ENCODE measurements at places on chromosomes 3 and 15. TPM values are rescaled to one million over a fixed set of nuclear protein-coding genes. Genes with fewer than 3 reads are reported as not detected.

ATP13A5 gene
- not detected for polyA plus RNA-seq

GRAMD2A gene
- 0.37 TPM for polyA plus RNA-seq

CADPS gene
- polyA plus RNA-seq, result 1.4 TPM

ACKR4 gene
- polyA plus RNA-seq, result 1.8 TPM

TNNC1 gene
- polyA plus RNA-seq, result 4.9 TPM

LIPH gene
- polyA plus RNA-seq, result 15.1 TPM

CAND2 gene
- polyA plus RNA-seq, result 1.1 TPM

RBP2 gene
- polyA plus RNA-seq, result 2.9 TPM

CACNA1D gene
- 0.61 TPM for polyA plus RNA-seq

DNA sequence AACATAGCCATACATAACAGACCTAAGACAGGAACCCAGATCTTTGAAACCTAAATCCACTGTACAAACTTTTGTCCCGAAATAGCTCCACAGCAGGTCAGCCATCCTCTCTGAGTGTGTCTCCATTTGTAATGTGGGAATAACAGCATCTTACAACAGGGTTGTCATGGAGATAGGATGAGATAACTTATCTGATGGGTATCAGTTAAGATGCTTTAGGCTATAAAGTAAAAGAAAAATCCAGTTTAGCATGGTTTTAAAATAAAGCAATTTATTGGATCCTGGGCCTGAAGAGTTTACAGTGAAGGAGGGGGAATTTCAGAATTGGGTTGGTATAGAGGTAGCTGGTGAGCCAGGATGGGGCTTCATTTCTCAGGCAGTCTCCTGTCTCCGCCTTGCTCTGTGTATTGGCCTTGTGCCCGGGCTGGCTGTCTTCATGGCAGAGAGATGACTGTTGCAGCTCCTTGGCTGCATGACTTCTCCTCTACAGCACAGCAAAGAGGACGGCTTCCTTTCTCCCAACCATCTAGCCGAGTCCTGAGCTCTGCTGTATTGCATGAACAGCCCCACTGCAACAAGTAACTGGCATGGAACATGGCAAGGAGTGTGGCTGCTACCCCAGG, 131.9 kb upstream of the PROK2 start:
- H3K27me3 ChIP-seq, result no peaks in the 10 kb centered on the region
- no peak overlapping the region for H3K4me3 ChIP-seq
- no peaks in the 10 kb centered on the region for H3K4me1 ChIP-seq
- H3K36me3 ChIP-seq, result no peaks in the 10 kb centered on the region
- no peak for DNase-seq

- no peaks in the 10 kb centered on the region for H3K4me1 ChIP-seq
- DNase-seq, result no peak
- H3K27me3 ChIP-seq, result no peaks in the 10 kb centered on the region
Observed at GRCh38 chr3:13835246-13835645, 44.6 kb downstream of the WNT7A start.

GRCh38 chr15:63190769-63191649, 1.6 kb downstream of the RAB8B start:
- H3K27me3 ChIP-seq, result no peaks in the 10 kb centered on the region
- H3K36me3 ChIP-seq, result no peaks in the 10 kb centered on the region
- peak overlapping the region; percentile 66 for H3K4me3 ChIP-seq
- peak overlapping the region; percentile 83 for H3K27ac ChIP-seq

- peak; percentile 48 for DNase-seq
- no peak overlapping the region for H3K4me3 ChIP-seq
- peak overlapping the region; percentile 73 for H3K27ac ChIP-seq
- H3K36me3 ChIP-seq, result no peaks in the 10 kb centered on the region
Observed at GRCh38 chr3:11514191-11514821, 129.4 kb downstream of the VGLL4 start.

DNA sequence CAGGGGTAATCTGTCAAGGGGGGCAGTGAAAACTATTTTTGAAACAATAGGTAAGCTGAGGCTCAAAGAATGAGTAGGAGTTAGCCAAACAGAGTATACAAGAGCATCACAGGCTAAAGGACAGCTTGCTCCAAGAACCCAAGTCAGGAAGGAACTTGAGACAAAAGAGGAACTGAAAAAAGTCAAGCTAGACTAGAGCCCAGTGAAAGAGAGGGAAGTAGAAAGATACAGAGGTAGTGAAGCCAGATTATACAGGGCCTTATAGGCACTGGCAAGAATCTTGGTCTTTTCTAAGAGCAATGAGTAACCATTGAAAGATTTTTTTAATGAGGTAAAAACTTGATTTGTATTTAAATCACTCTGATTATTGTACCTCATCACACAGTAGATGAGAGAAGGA, 69.9 kb downstream of the FILIP1L start:
- no peaks in the 10 kb centered on the region for H3K36me3 ChIP-seq
- H3K4me1 ChIP-seq, result peaks cover 71% of the 10 kb centered on the region
- H3K4me3 ChIP-seq, result no peak overlapping the region

DNA sequence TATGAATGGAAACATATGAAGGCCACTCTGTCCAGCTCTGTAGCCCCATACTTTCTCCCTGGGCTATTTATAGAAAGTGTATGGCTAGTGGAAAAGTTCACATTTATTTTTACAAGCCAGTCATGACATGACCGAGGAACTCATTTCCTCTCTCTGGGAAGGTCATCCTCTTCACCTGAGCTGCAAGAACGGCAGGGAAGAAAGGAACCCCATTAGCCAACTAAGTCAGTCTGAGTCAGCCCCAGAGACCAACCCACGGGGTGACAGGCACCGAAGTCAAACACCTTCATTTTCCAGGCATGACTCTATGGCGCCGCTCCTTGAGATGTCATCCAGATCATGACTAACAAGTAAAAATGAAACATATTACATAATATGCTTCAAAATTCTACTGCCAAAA, 4.8 kb downstream of the PAQR9 start:
- H3K27ac ChIP-seq, result no peak overlapping the region
- no peak for DNase-seq
- H3K27me3 ChIP-seq, result peaks cover 79% of the 10 kb centered on the region
- peaks cover 10% of the 10 kb centered on the region for H3K4me1 ChIP-seq

DNA sequence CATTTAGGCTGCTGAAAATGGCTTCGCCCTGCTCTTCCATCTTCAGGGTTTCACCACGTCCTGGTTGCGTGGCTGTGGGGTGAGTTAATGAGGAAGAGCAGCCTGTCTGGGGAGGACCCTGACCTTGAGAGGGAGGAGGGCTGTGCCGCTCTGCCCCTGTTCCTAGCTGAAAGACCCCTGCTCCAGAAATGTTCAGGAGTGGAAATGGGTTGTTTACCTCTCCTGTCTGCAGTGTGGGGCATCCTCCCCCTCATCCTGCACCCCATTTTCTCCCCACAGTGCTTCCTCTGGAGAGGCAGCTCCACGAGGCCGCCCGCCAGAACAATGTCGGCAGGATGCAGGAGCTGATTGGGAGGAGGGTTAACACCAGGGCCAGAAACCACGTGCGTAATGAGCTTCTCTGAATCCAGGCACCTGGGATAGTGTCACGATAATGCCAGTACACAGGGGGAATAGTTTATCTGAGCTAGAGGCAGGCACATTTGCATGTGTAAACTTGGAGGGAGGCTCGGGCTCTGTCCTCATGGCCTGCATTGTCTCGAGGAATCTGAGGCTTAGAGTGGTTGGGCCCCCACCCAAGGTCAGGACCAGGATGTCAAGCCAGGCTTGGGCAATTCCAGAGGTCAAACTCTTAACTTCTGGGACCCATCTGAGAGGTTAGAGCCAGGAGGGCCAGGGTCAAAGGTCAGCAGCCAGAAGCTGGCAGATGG, 4.0 kb downstream of the ANKDD1A start:
- no peak overlapping the region for H3K27ac ChIP-seq
- peaks cover 19% of the 10 kb centered on the region for H3K4me1 ChIP-seq
- H3K36me3 ChIP-seq, result no peaks in the 10 kb centered on the region
- DNase-seq, result no peak
- no peaks in the 10 kb centered on the region for H3K27me3 ChIP-seq

DNA sequence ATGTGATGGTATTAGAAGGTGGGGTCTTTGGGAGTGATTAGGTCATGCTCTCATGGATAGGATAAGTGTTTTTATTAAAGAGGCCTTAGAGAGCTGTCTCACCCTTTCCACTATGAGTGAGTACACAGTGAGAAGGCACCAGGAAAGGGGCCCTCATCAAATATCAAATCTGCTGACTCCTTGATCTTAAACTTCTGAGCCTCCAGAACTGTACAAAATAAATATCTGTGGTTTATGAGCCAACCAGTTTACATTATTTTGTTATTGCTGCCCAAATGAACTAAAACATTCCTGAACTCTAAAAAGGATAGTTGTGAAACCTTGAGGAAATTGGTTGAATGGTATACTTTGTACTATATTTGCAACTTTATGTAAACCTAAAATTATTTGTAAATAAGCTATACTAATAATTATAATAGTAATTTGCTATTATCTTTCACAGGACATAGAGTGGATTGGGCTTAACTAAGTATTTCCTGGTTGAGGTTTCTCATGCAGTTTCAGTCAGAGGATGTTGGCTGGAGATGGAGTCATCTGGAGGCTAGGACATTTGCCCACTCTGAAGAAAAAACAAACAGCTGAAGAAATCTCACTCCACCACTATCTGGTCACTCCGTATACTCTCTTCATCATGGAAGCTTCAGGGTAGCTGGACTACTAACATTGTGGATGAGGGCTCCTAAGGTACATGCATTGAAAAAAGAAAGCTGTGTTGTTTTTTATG, 1068.6 kb upstream of the CADM2 start:
- H3K27ac ChIP-seq, result no peak overlapping the region
- H3K4me1 ChIP-seq, result no peaks in the 10 kb centered on the region
- no peak for DNase-seq
- H3K27me3 ChIP-seq, result no peaks in the 10 kb centered on the region

GRCh38 chr3:13332158-13332557, 88.0 kb downstream of the NUP210 start:
- no peaks in the 10 kb centered on the region for H3K27me3 ChIP-seq
- H3K27ac ChIP-seq, result peak overlapping the region; percentile 50
- H3K4me1 ChIP-seq, result no peaks in the 10 kb centered on the region
- no peak overlapping the region for H3K4me3 ChIP-seq
- peak; percentile 80 for DNase-seq

DNA sequence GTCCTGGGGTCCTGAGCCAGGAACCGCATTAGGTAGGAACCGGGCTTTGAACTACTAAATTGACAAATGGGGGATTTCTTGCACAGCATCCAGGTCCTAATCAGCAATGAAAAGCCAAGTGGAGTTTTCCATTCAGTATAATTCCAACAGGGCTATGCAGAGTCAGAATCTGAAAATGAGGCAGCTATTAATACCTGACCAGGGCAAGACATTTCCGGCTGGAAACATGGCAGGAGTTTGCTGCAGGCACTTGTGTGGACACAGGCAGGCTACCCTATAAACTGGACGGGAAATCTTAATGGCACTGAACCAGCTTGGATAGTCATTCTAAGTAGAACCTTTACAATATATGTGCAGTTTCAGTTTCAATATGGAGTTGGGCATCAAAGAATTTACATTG, 553.1 kb downstream of the FGF12 start:
- H3K4me1 ChIP-seq, result no peaks in the 10 kb centered on the region
- no peak for DNase-seq
- H3K4me3 ChIP-seq, result no peak overlapping the region
- no peak overlapping the region for H3K27ac ChIP-seq
- H3K27me3 ChIP-seq, result no peaks in the 10 kb centered on the region

GRCh38 chr3:179105881-179106280, 34.3 kb upstream of the ZMAT3 start:
- DNase-seq, result no peak
- peaks cover 11% of the 10 kb centered on the region for H3K4me1 ChIP-seq
- no peaks in the 10 kb centered on the region for H3K36me3 ChIP-seq
- H3K4me3 ChIP-seq, result no peak overlapping the region

DNA sequence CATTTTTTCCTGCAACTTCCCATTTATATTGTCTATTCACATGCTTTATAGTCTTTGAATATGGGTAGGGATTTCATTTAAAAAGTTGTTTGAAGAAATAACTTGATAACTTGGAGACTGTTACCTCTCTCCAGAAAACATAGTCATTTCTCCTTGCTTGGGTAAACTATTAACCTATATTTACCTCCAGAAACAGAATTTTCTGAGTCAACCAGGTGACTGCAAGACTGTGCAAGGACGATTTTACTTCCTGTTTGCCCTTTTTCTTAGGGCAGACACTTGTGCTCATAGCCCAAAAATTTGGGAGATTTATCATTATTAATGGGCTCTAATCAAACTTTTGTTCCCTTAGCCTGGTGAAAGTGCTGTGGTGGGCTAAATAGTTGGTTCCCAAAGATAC, 14.3 kb upstream of the MOBP start:
- H3K27ac ChIP-seq, result no peak overlapping the region
- no peak overlapping the region for H3K4me3 ChIP-seq
- no peaks in the 10 kb centered on the region for H3K36me3 ChIP-seq

- peaks cover 91% of the 10 kb centered on the region for H3K36me3 ChIP-seq
- H3K27ac ChIP-seq, result no peak overlapping the region
- no peaks in the 10 kb centered on the region for H3K27me3 ChIP-seq
- DNase-seq, result no peak
- no peak overlapping the region for H3K4me3 ChIP-seq
Observed at GRCh38 chr3:52546111-52546901, 9.9 kb downstream of the UQCC5 start.

DNA sequence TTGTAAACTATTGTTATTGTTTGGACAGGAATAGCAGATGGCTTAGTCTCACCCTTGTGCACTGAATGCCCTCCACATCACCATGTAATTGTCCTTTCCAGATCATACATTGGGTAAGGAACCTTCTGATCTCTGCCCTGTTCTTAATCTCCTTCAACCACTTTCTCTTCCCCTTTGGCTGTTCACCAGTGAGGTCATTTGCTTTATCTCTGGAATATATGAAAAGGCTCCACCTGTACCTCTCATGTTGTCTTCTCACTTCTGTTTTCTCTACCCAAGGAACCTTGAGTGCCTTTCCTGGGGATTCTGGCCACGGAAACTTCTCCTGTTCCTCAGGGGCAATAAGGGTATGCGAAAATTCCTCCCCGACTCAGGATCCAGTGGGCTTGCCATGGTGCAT, 28.5 kb downstream of the MCTP2 start:
- no peak overlapping the region for H3K4me3 ChIP-seq
- no peak overlapping the region for H3K27ac ChIP-seq
- H3K27me3 ChIP-seq, result no peaks in the 10 kb centered on the region
- DNase-seq, result no peak

DNA sequence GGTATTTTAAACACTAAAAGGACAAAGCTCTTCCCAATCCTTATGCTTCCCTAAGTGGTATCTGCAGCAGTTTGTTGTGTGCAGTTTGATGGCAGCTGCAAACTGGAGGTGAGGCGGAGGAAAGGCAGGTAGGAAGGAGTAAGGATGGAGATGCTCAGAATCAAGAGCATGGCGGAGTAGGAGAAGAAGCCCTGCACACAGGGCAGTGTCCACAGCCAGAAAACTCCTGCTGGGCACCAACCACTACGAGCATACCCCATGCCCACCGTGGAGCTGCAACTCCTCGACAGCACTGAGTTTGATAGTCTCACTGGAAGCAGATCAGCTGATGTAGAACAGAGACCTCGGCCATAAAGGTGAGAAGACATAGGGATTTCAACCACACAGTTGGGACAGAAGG, 30.3 kb upstream of the ESYT3 start:
- no peak overlapping the region for H3K4me3 ChIP-seq
- peaks cover 66% of the 10 kb centered on the region for H3K36me3 ChIP-seq
- DNase-seq, result no peak
- no peaks in the 10 kb centered on the region for H3K27me3 ChIP-seq
- no peaks in the 10 kb centered on the region for H3K4me1 ChIP-seq
- H3K27ac ChIP-seq, result no peak overlapping the region

All from stomach (tissue), 19 donors.